ENCODE measurements at places on chromosomes 4 and X. TPM values are rescaled to one million over a fixed set of nuclear protein-coding genes. Genes with fewer than 3 reads are reported as not detected.

Gene PRMT9
- 13.3 TPM for polyA plus RNA-seq

DNA sequence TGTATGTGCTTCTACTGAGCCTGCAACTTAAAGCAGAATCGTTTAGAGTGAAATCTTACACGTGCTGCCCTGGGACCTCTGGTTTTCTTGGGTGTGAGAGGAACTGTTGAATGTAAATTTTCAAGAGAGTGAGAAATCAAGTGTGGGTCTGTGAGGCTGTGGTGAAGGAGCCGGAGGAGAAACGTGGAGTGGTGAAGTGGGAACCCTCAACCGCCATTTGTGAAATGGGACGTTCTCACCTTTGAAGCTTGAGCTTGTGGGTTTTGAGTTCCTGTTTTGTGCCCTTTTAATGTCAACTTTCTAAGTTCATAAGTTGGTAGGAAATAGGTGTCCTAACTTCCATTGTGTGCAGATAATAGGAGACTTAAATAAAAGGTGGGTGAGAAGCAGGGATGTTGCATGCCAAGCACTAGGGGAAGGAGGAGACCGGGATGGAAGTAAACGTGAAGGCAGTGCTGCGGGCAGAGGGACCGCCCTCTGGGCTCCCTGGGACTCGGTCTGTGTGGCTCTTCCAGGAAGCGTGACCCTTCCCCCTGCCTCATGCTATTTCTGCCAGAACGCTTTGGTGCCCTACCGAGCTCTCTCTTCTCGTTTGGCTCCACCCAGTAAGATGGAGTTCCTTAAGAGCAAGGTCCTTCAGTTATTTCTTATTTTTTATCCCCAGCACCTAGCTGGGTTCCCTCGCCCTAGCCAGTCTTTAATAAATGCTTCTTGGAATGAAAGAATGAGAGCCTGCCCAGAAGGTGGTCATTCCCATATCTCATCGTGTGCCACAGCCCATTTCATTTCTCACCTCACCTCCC lies 56.0 kb downstream of the TMEM131L start:
- no peak for DNase-seq

GRCh38 chrX:154784149-154784995 lies 20.9 kb downstream of the MPP1 start:
- DNase-seq: no peak

GRCh38 chrX:7146020-7146702 lies 1.4 kb upstream of the STS start:
- no peak for DNase-seq

GRCh38 chr4:111650674-111651086 lies 494.6 kb upstream of the FAM241A start:
- no peak for DNase-seq
